Osteocyte (in vitro differentiated cells): ENCODE measurements at places on chromosomes 1 and 21. TPM values are rescaled to one million over a fixed set of nuclear protein-coding genes. Genes with fewer than 3 reads are reported as not detected.

DNA sequence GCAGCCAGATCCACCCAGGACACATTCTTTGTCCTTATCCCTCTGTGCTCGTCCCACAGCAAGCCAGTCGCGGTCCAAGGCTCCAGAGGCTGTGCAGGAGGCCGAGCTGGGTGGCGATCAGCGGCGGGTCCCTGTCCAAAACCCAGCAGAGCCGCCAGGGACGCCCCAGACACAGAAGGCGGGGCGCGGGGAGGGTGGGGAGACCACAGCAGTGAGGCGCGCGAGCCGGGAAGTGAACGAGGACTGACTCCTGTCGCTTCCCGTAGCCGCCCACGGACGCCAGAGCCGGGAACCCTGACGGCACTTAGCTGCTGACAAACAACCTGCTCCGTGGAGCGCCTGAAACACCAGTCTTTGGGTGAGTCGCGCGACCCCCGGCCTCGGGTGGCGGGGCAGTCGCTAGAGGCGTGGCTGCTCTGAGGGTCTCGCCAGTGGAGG is at the start of gene LGALS8:
Gene LGALS8, plus strand, starts transcription at position 279 of the 438 bp plus-strand sequence. CDS start 2,089 bp downstream, outside the sequence.
- H3K4me1 ChIP-seq, result peaks cover 26% of the 10 kb centered on the region
- no peaks in the 10 kb centered on the region for H3K27me3 ChIP-seq
- peak; percentile 86 for DNase-seq
- H3K4me3 ChIP-seq, result peak within 1 kb of the TSS; percentile 86

Gene FAM78B
- total RNA-seq, result 0.16 and 0.51 TPM in 2 replicates

GRCh38 chr21:33820798-33821197 is 94.8 kb downstream of the ATP5PO start:
- no peak overlapping the region for H3K27ac ChIP-seq
- no peak for DNase-seq
- H3K36me3 ChIP-seq, result peaks cover 27% of the 10 kb centered on the region
- H3K4me3 ChIP-seq, result no peak overlapping the region

DNA sequence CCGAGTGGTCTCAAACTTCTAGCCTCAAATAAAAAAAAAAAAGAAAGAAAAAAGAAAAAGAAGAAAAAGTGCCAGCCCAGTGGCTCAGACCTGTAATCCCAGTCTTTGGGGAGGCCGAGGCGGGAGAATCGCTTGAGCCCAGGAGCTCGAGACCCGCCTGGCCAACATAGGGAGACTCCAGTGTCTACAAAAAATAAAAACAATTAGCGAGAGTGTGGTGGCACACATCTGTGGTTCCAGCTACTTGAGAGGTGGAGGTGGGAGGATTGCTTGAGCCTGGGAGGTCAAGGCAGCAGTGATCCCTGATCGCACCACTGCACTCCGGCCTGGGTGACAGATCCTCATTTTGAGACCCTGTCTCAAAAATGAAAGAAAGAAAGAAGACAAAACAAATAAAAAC is 1.4 kb upstream of the PTGFRN start:
- H3K4me1 ChIP-seq, result peaks cover 6% of the 10 kb centered on the region
- no peak overlapping the region for H3K4me3 ChIP-seq

Gene USP25
- total RNA-seq, result 45.2 and 48.9 TPM in 2 replicates

Gene ST6GALNAC3
- total RNA-seq, result 4.9 and 7.3 TPM in 2 replicates

GRCh38 chr1:22404486-22404885 is 47.2 kb upstream of the ZBTB40 start:
- H3K27me3 ChIP-seq, result peaks cover 33% of the 10 kb centered on the region
- H3K4me3 ChIP-seq, result no peak overlapping the region
- peaks cover 13% of the 10 kb centered on the region for H3K4me1 ChIP-seq
- H3K36me3 ChIP-seq, result no peaks in the 10 kb centered on the region
- H3K27ac ChIP-seq, result no peak overlapping the region
- DNase-seq, result no peak

Gene HORMAD1
- total RNA-seq, result not detected in 2 replicates
